ENCODE measurements at places on chromosomes 13 and 19.

- DNase-seq: no peak
These were observed 26.8 kb downstream of the ZNF627 start for GRCh38 chr19:11624069-11624463.

DNA sequence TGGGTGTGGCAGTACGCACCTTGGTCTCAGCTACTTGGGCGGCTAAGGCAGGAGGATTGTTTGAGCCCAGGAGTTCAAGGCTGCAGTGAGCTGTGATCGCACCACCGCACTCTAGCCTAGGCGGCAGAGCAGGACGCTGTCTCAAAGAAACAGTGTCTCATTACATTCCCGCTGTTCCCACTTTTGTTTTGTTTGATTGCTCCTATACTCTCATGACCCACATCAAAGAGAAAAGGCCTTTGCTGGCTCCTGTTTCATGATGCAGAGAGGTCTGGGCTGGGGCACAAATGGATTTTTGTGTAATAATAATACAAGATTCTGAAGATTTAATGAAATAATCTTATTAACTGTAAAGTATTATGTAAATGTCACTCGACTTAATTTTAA, 85.7 kb downstream of the LACC1 start:
- no peak for DNase-seq

GRCh38 chr13:53010374-53011105, 18.1 kb upstream of the OLFM4 start:
- DNase-seq: no peak

DNA sequence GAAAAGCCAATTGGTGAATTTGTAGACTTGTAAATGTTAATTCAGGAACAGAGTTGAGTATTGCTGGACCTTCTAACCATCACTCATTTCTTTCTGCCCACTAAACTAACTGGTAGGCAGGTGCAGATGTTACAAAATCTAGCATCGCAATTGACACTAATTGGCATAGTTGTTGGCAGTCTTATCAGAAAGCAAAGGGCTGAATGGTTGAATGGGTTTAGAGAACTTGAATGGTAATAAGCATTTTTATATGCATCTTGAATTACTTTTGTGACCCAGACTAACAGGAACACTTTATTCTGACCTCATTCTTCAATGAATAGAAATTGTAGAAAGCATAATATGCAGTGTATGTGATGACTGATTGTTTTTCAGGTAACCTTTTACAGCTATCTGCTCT, 189.1 kb downstream of the GGACT start:
- peak; percentile 44 for DNase-seq

- no peak for DNase-seq
These were observed 172.5 kb upstream of the SLITRK5 start for GRCh38 chr13:87498681-87499080.

DNA sequence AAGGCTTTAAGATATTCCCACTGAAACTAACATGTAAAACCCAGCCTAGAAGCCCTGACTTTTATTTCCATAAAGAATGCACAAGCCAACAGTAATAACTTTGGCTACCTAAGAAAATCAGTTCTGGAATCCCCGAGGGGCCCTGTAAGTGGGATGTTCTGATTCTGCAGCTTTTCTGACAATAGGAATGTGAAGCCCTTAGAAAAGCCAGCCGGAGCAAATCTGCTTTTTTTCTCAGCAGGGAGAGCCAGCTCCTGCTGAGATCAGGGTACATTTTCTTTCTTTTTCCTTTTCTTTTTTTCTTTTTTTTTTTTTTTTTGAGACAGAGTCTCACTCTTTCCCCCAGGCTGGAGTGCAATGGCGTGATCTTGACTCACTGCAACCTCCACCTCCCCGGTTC, 8.0 kb upstream of the GARRE1 start:
- no peak for DNase-seq

- no peak for DNase-seq
These were observed 305.1 kb upstream of the SLC10A2 start for GRCh38 chr13:103371271-103371670.

- peak; percentile 28 for DNase-seq
These were observed 22.9 kb downstream of the OLFM2 start for GRCh38 chr19:9913237-9914000.

- no peak for DNase-seq
These were observed 16.4 kb downstream of the PLEKHJ1 start for GRCh38 chr19:2219726-2220125.

DNA sequence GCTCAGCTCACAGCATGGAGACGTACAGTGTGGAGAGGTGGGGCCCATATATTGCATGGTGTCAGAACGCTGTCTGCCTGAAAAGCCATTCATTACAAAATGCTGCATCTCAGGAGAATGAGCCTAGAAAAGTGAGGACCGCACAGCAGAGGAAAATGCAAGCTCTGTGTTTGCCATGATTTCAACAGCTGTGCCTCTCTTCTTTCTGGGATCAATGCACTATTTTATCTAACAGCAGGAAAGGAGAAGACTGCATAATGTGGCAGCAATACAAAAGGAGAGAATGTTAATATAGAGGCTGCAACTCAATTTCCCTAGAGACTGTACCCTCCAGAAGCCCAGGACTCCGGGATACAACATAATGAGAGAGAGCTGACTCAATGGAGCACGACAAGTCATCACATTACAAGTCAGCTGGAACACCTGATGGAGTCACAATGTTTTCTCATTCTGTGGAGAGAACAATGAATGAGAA, 368.0 kb downstream of the FGF14 start:
- DNase-seq: peak; percentile 67

DNA sequence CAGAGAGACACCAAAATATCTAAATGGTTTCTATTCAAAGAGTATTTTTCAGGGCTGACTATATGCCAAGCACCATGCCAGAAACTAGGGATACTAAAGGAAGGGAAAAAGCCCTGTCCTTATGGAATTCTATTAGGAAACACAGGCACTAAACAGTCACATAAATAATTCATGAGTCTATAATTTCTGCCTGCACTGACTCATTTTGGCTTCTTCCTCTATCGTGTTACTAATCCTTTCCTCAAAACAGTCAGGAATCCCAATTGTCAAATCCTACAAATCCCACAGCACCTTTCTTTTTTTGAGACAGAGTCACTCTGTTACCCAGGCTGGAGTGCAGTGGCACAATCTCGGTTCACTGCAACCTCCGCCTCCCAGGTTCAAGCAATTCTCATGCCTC, 29.2 kb downstream of the XPO4 start:
- no peak for DNase-seq

GRCh38 chr13:110578363-110578762, 16.8 kb upstream of the RAB20 start:
- no peak for DNase-seq

GRCh38 chr19:35787227-35787799, 11.9 kb downstream of the ARHGAP33 start:
- no peak for DNase-seq

- no peak for DNase-seq
These were observed 4.6 kb upstream of the PLPP2 start for GRCh38 chr19:295687-296370.

- no peak for DNase-seq
These were observed 12.8 kb downstream of the ZNF791 start for GRCh38 chr19:12623361-12624031.

DNA sequence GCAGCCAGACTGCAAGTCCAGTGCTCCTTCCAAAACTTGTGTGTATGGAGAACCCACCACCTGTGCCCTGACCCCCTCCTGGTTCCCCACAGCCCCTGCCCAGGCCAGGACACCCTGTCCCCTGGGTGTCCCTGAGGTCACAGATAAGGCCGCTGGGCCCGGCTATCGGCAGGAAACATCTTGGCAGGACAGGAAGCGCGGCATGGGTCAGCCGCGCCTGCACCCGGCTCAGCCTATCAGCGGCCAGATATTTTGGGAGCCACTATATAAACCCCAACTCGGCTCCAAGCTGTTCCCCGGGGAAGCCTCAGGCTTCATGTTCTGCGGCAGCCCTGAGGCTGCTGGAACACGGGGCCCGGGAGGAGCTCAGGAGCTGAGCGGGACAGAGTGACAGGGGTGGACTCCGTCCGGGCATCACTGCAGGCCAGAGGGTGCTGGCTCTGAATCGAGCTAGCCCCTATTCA, 60.8 kb downstream of the AP1M1 start:
- no peak for DNase-seq

DNA sequence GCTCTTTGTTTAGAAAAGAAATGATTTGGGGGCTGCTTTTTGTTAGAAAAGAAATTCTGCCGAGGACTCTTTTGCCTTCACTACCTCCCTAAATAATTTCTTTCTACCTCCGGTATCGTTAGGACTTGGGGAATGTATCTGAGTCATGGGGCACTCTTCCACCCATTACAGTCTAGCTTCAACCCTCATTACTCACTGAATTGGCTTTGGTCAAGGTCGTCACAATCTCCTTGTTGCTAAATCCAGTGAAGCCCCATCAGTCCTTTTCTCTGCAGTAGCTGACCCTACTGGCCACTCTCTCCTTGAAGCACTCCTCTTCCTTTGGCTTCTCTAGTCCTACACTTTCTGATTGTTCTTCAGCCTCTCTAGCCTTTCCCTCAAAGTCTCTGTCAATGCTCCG, 34.0 kb downstream of the WDR87 start:
- DNase-seq: no peak

DNA sequence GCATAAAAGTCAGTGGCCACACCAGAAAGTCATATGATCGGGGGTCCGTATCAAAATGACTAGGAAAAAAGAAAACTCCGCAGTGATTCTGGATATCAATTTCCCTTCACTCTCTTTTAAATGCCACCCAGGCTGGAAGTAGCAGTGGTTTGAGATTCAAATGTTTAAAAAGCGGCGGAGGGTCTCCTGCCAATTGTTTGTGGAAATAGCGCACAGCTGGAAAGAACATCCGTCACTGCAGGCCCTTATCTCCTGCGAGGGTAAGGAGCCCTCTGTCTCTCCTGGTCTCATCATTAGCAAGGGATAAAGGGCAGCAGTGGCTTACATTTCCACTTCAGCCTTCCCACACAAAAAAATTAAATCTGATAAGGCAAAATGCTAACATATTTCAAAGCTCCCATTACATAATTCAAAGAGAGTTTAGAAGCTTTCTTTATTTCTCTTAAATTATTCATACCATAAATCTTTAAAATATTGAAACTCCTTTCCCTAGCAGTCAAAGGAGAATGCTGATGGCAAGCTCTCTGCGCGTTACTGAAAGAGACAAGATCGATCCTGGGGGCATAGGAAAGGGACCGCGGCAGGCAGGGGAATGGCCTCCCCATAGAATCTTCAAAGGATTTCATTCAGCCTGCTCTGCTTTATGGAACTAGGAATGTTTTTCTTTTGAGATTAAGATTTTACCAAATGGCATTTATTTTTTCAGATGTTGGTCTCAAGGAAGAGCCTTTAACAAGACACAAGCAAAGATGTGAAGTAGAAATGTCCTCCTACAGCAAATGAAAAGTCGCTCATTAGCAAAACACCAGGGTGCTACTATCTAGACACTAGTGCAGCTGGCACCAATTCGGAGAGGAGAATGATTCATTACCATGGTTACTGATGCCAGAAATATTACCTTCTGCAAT, 35.0 kb downstream of the AMER2 start:
- DNase-seq: peak; percentile 86

DNA sequence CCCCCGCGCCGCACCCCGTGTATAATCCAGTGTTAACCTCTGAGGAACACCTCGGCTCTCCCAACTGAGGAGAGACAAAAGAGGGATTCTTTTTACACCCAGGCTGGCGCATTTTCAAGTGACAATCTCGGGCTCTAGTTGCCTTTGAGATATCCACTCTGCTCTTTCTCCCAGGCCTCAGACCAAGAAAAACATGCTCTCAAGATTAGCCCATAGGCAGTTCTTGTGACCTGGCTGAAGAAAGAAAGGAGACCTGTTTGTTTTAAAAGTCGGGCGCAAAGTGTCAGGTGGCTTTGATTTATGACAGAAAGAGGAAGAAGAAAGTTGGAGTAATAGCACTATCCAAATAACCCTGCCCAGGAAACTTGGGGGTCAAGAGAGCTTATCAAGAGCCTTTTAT, 27.3 kb downstream of the SHISA2 start:
- no peak for DNase-seq

DNA sequence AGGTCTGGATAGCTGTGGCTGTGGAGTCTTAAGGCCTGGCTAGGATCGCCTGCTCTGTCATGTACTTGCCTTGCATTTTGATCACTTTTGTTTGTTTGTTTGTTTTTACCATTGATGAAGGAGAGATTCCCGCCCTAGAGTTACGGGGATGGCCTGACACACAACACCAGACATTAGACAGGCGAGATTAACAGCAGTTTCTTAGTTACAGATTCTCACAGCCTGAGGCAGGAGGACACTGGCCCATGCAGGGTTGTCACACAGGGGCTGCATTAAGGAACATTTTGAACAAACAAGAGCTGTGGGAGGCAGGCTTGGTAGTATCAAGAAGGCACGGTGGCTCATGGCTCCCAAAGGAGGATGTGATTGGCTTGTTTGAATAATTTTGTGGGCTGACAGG, 291.8 kb downstream of the HS6ST3 start:
- no peak for DNase-seq

- DNase-seq: peak; percentile 87
These were observed 265.9 kb downstream of the MYO16 start for GRCh38 chr13:108895220-108895704.

GRCh38 chr13:24630121-24630520, 50.1 kb upstream of the ATP12A start:
- DNase-seq: no peak
